ENCODE measurements at places on chromosomes 11 and 22. TPM values are rescaled to one million over a fixed set of nuclear protein-coding genes. Genes with fewer than 3 reads are reported as not detected.

DNA sequence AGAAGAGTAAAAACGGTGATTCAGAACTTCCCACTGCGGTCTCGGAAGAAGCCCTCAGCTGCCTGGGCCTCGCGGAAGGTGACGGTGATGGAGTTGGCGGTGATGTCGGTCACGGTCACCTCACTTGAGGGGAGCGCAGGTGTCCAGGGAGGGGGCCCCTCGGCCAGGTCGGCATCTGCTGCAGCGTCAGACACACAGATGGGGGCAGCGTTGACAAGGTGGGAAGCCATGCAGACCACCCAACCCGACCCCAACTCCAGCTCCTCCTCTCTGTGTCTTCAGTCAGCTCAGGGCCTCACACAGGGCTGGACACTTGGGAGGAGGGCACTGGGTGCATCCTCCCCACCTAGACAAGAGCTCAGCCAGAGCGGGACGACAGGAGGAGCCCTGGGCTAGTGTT is 18.6 kb downstream of the CBX7 start:
- no peak for DNase-seq

- DNase-seq = no peak
Measured at GRCh38 chr11:7593481-7593880, 79.7 kb downstream of the PPFIBP2 start.

- DNase-seq = no peak
Measured at GRCh38 chr11:67776852-67777520, 102.6 kb upstream of the ALDH3B2 start.

DNA sequence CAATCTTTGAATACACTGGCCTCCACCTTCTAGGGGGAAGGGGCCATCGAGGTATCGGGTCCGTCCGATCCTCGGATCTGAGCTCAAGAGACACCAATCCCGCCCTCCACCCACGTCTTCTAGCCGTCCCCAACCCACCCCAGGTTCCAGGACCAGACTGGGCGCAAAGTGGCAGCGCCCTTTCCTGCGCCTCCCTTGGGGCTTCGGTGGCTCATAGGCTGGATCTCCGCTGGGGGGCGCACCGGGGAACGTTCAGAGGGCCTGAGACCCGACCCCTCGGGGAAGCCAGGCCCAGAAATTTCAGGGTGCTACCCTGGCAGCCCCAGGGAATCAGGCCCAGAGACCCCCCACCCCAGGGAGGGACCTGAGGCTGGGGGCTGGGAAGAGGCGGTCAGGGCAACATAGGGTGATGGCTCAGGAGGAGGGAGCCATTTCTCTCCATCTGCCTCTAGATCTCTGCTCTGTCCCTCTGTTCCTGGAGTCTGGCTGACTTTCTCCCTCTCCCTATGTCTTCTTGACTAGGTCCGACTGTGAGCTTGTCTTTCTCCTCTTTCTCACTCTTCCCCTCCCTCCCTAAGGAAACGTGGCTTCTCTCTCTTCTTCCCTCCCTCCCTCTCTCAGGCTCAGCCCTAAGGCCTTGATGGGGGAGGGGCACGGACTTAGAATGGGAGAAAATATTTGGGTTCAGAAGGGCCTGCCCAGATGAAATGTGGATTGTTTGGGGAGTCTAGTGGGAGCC is 1.1 kb downstream of the CREB3L1 start:
- DNase-seq = no peak

The MRGPRX4 gene
- not detected for total RNA-seq

- DNase-seq = peak; percentile 44
Measured at GRCh38 chr11:5288906-5289550, 12.7 kb downstream of the OR51B4 start.

DNA sequence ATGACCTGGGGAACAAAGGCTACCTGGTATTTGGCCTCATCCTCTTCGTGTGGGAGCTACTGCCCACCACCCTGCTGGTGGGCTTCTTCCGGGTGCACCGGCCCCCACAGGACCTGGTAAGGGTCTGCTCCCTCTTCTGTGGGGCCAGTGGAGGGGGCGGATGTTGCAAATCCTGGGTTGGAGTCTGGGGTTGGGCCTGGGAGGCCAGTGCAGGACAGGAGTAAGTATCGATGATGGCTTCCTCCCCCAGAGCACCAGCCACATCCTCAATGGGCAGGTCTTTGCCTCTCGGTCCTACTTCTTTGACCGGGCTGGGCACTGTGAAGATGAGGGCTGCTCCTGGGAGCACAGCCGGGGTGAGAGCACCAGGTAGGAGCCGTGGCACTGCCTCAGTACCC is 2.7 kb downstream of the GPR137 start:
- DNase-seq = no peak

DNA sequence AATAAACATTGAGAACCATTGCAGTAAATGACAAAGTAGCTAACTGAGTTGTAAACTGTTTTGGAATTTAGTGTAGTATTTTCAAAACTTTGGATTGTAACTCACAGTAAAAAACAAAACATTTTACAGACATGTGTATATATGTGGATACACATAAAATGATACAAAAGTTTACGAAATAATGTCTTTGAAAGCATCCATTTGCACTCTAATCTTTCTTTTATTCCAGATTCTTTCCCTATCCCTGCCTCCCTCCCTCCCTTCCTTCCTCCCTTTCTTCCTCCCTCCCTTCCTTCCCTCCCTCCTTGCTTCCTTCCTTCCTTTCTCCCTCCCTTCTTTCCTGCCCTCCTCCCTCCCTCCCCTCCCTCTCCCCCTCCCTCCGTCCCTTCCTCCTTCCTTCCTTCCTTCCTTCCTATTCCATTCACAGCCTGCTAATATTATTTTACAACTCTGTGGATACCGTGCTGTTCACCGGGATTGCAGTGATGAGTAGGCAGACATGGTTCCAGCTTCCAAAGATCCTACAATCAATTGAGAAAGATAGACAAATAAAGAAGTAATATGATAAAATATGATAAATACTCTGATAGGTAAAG is 3.5 kb downstream of the RRM1 start:
- DNase-seq = no peak

DNA sequence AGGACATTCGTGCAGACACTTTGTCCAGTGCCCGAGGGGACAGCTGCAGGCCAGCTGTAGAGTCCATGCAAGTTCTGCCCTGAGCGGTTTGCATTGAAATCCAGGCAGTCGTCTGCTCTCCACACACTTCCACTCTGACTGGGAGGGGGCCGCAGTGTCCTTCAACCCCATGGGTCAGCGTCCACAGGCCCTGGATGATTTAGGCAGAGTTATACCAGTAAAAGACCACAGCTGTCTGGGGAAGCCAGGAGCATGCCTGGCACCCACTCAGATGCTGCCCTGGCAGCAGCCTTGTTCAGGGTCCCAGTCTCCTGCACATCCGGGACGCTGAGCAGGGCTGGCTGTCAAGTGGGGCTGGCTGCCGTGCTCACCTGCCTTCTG is 26.5 kb downstream of the KRTAP5-5 start:
- DNase-seq = no peak

DNA sequence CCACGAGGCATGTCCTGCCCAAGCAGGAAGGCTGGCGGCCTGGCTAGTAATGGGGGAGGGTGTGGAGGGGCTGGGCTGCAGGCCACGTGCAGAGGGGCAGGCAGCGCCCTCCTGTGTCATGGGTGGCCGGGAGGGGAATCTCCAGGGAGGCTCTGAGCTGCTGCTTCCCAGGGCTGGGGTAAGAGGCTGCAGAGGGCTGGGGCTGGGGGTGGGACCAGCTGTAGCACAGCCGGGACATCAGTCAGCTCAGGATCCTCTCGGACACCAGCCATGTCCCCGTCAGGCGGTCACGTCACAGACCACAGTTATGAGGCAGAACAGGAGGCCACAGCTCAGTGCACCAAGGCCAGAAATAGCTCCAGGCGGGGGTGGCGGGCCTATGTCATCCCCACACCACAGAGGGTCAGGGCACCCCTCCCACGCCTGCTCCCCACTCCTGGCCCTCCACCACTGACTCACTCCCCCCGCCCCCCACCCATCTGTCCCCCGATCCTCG is 21.1 kb downstream of the RTN4R start:
- no peak for DNase-seq

The GLYATL2 gene
- total RNA-seq = not detected

GRCh38 chr11:113782134-113782533 is 2.5 kb downstream of the CLDN25 start:
- DNase-seq = no peak

The KDELR3 gene
- total RNA-seq = 15.4 TPM

The ROBO4 gene
- 1.5 TPM for total RNA-seq

GRCh38 chr11:132249256-132249655 is 878.8 kb downstream of the NTM start:
- no peak for DNase-seq

- DNase-seq = no peak
Measured at GRCh38 chr22:44401783-44402110, 89.0 kb upstream of the SHISAL1 start.

GRCh38 chr11:86248609-86249008 is 4.1 kb downstream of the EED start:
- no peak for DNase-seq

DNA sequence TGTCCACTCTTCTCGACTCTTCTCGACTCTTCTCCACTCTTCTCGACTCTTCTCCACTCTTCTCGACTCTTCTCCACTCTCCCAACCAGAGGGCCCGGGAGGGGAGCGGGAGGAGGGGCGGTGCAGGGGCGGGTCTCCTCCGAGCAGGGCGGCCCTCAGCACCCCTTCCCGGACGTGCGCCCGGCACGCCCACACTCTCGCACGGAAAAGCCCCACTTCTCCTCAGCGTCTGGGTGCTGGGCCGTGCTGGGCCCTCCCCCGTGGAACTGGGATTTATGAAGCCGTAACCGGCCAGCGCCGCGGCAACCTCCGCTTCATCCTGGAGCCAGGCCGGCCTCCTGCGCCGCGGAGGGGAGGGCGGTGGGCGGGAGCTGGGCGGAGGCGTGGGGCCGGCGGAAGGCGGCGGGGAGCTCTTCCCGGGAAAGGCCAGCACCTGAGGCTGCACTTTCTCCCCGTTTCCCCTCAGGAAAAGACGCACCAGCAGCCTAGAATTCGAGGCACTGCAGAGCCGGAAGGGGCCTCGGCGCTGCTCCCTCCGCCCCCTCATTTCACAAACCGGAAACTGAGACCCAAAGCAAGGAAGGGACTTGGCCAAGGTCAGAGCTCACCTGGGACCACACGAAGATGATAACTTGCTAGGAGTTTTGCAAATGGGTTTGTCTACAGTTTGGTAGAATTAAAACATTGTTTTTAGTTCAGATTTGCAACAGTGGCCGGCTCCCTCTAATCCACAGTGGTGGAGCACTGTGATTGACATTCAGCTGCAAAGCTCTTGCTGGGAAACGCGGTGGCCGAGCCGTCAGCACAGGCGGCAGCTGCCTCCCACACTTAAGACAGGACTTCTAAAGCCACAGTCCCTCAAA is 31.6 kb upstream of the JAM3 start:
- no peak for DNase-seq

- no peak for DNase-seq
Measured at GRCh38 chr11:69142895-69143294, 12.8 kb upstream of the SMIM38 start.

GRCh38 chr22:44338906-44339305 is 26.2 kb upstream of the SHISAL1 start:
- no peak for DNase-seq

The DDIAS gene
- total RNA-seq = 17.2 TPM

GRCh38 chr11:95267601-95268213 is 36.7 kb upstream of the SESN3 start:
- no peak for DNase-seq

GRCh38 chr11:61890529-61891330 is 615 bp downstream of the FADS3 start:
- DNase-seq = no peak

The ELMOD1 gene
- not detected for total RNA-seq

- no peak for DNase-seq
Measured at GRCh38 chr22:17924735-17925364, 99.5 kb downstream of the MICAL3 start.

DNA sequence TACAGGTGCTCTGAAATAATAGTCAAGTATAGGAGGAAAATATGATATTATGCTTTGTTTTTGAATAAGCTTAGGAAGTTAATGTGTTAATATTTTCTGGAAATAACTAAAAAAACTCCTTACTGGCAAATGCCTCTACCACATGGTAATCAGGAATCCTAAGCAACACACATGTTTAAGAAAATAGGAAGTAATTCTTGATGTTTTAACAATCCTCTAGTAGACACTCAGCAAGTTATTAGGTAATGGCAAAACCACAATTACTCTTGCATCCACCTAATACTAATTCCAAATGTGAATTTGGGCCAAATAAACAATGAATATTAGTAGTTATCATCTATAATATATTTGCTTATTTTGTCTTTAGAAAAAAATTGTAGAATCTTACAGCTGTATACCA is 53.6 kb downstream of the SLC35F2 start:
- no peak for DNase-seq

The IFITM10 gene
- 0.14 TPM for total RNA-seq

All from foreskin keratinocyte (primary cell).